ENCODE measurements at places on chromosomes 5 and 9. TPM values are rescaled to one million over a fixed set of nuclear protein-coding genes. Genes with fewer than 3 reads are reported as not detected.

The OR1J2 gene
- total RNA-seq = not detected

The PALM2AKAP2 gene
- 0.23 TPM for total RNA-seq

The SLC1A1 gene
- total RNA-seq = 8.4 TPM

The NIM1K gene
- total RNA-seq = 0.05 TPM

The C5orf34 gene
- total RNA-seq = 2.4 TPM

The RGMB gene
- total RNA-seq = 16.2 TPM

The RASGRF2 gene
- 26.4 TPM for total RNA-seq

The ADCY2 gene
- not detected for total RNA-seq

The CENPP gene
- 2.9 TPM for total RNA-seq

The INSYN2B gene
- 2.9 TPM for total RNA-seq

The IGIP gene
- 5.0 TPM for total RNA-seq

The MARVELD2 gene
- 3.1 TPM for total RNA-seq

The SMIM32 gene
- not detected for total RNA-seq

The NMUR2 gene
- total RNA-seq = not detected

The KCNIP1 gene
- 20.8 TPM for total RNA-seq

The SVEP1 gene
- total RNA-seq = 0.05 TPM

The LECT2 gene
- not detected for total RNA-seq

The CATSPER3 gene
- not detected for total RNA-seq

The PCDHGB6 gene
- 2.9 TPM for total RNA-seq

The QRFP gene
- not detected for total RNA-seq

The MEF2C gene
- 169 TPM for total RNA-seq

The INSL6 gene
- not detected for total RNA-seq

The NUTM2G gene
- not detected for total RNA-seq

The KLHL3 gene
- total RNA-seq = 32.6 TPM

The FAM174A gene
- 27.3 TPM for total RNA-seq

The STOML2 gene
- 202 TPM for total RNA-seq

The OR1L1 gene
- not detected for total RNA-seq

The BARHL1 gene
- not detected for total RNA-seq

The MLANA gene
- not detected for total RNA-seq

The C5orf52 gene
- not detected for total RNA-seq

The SV2C gene
- not detected for total RNA-seq

The ADRB2 gene
- 11.7 TPM for total RNA-seq

The PCDHB12 gene
- total RNA-seq = 0.68 TPM

The TMC1 gene
- 0.74 TPM for total RNA-seq

The PPP2R2B gene
- not detected for total RNA-seq

The TXNDC8 gene
- not detected for total RNA-seq

The FAM170A gene
- not detected for total RNA-seq

The HBEGF gene
- 30.6 TPM for total RNA-seq

The TSSK1B gene
- not detected for total RNA-seq

The SLC34A3 gene
- not detected for total RNA-seq

The TMEM215 gene
- total RNA-seq = not detected

The CHD1 gene
- total RNA-seq = 104 TPM

The MARCHF11 gene
- not detected for total RNA-seq

The OR1N2 gene
- total RNA-seq = not detected

The FOXI1 gene
- total RNA-seq = not detected
